ENCODE measurements at places on chromosomes 1 and 21.

DNA sequence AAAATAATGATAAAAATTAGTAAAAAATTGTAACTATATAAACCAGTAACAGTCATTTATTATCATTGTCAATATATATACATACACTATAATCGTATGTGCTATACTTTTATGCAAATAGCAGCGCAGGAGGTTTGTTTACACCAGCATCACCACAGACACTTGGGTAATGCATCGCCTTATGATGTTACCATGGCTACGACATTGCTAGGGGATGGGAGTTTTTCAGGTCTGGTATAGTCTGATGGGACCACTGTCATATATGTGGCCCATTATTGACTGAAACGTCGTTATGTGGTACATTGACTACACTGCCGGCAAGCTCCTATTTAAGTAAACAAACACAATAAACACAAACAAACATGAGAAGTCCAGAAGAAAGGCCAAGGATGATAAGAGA, 45.6 kb downstream of the KCNK1 start:
- no peak for DNase-seq

GRCh38 chr1:31701091-31701736, 2.6 kb downstream of the COL16A1 start:
- DNase-seq, result peak; percentile 99

DNA sequence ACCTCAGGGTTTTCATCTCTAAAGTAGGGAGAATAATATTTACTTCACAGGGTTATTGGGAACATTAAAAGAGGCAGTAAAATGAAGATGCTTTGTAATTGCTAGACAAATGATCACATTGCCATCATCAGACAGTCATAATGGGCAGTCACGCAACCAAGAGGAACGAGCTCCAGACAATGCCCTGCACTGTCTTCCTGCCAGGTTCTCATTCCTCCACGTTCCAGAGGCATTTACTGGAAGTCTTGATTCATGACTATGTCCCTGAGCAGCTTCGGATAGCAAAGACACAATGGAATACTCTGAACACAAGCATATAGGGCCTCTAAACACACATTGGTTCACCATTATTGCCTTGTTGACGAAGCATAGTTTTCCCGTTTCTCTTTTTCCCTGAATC, 389.7 kb downstream of the NTNG1 start:
- DNase-seq, result no peak

DNA sequence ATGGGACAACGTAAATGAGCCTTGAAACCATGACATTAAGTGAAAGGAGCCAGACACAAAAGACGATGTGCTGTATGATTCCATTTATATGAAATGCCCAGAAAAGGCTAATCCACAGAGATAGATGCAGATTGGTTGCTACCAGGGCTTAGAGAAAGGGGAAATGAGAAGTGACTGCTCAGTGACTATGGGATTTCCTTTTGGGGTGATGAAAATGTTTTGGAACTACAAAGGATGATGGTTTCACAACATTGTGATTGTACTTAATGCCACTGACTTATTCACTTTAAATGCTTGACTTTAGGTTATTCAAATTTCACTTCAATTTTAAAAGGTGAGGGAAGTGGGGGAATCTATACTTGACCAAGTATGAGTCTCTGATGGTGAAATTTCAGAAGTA, 414.3 kb downstream of the SETD4 start:
- no peak for DNase-seq

GRCh38 chr1:7229696-7230631, 444.7 kb downstream of the CAMTA1 start:
- peak; percentile 18 for DNase-seq

DNA sequence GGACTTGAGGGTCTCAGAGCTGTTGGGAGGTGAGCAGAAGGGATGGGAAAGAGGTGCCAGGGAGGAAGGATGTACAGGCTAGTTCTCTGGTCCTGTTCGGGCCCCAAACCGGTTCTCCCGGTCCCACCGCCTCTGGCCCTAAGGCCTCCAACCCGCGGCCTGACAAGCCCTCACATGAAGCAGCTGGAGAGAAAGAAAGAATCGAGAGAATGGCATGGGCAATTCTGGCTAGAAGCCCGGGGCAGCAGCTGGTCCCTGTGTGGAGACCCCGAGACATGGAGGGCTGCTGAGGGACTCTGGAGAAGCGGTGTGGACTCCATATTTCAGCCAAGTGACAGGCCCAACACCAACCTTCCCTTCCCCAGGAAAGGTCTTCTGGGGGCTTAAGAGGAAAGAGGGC, 730 bp downstream of the CDC42SE1 start:
- no peak for DNase-seq

- DNase-seq, result no peak
These were observed 2.9 kb downstream of the TRIM63 start for GRCh38 chr1:26064553-26064952.

GRCh38 chr1:74502858-74503257, 9.6 kb downstream of the LRRC53 start:
- no peak for DNase-seq

GRCh38 chr1:117967881-117968280, 38.3 kb downstream of the WDR3 start:
- DNase-seq, result peak; percentile 73

DNA sequence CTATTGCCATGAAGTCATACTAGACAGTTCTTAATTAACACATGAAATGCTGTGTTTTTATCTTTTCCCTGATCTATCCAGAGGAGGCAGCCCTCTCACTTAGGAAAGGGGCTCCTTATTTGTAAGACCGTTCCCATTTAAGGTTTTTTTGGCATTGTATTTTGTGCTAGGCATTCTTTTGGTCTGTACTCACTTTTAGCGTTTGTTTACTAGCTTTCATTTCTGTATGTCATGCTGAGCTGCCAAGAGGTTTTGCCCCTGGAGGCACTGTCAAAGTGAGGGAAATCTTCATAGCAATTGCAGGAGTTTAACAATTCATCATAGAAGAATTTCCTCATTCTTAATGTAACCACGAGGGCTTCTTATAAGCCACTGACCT, 59.5 kb downstream of the MTR start:
- DNase-seq, result peak; percentile 16

- peak; percentile 75 for DNase-seq
These were observed 8.0 kb upstream of the PKP1 start for GRCh38 chr1:201275253-201275666.

GRCh38 chr1:207851696-207852095, 59.2 kb downstream of the CD34 start:
- no peak for DNase-seq

- DNase-seq, result no peak
These were observed 54.2 kb downstream of the BTBD8 start for GRCh38 chr1:92134331-92134730.

GRCh38 chr1:215405211-215405610, 161.9 kb upstream of the KCTD3 start:
- no peak for DNase-seq

DNA sequence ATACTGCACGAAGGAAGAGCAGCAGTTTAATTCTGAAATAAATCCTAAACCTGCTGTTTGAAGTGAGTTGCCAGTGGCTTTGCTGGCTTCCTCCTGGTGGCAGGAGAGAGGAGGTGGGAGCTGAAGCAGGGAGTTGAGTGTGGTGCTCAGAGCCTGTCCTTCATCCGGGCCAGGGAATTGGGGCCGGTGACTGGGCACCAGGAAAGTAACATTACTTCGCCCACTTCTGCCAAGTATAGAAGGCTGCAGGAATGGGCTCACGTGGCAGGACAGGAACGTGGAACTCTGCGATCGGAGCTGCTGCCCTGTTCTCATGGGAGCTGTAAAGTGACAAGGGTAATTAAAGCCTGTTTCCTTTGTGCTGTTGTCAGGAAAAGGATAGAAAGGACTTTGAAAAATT, 8.7 kb downstream of the TOR3A start:
- no peak for DNase-seq

- DNase-seq, result no peak
These were observed 89.3 kb downstream of the VAV3 start for GRCh38 chr1:107875689-107876088.

DNA sequence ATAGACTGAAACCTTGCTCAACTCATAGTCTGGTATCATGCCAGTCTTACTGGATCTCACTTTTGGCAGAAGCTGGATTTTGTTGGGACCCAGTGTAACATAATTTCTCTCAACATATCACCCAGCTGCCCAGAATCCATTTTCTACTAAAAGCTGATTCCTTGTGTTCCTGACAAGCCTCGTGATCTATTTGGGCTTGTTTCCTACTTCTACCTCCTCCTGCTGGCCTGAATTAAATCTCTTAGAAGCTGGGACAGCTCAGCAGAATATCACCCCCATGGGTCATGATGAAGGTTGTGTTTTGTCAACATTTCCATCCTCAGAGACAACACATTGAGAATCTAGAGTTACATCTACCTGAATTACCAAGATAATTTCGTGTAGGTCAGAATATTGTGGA, 7.7 kb downstream of the GOLT1A start:
- no peak for DNase-seq

DNA sequence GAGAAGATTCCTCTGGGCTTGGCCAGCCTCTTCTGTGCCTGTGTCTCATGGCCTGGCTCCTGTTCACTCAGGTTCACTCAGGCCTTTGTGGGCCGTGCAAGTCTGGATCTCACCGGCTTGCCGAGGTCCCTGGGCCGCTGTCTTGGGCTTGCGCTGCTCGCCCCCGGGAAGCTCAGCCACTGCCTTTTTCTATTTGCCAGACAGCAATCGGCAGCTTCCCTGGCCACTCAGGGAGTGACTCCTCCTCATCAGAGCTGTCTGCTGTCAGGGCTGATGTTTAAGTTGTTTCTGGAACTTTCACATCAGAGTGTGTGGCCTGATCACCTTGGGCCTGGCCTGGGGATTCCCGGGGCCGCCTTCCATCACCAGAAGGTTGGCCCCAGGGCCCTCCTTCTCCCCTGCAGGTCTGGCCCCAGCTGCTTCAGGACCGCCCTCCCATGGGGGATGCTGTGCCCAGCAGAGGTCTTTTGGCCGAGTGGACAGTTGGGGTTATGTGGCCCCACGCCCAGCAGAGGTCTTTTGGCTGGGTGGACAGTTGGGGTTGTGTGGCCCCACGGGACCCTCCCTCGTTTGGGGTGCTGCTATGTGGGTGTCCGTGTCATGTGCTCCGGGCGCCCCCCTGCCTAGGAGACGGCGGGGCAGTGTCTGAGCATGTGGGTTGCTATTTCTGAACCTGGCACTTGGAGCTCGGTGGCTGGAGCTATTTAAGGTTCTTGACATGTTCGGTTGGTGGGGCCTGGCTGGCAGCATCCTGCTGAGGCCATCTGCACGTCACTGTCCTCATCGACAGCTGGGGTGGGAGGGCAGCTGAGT, 12.5 kb downstream of the SLX9 start:
- no peak for DNase-seq

GRCh38 chr1:237759377-237759776, 131.3 kb downstream of the ZP4 start:
- DNase-seq, result no peak

GRCh38 chr1:198167436-198167934, 10.7 kb downstream of the NEK7 start:
- DNase-seq, result no peak

DNA sequence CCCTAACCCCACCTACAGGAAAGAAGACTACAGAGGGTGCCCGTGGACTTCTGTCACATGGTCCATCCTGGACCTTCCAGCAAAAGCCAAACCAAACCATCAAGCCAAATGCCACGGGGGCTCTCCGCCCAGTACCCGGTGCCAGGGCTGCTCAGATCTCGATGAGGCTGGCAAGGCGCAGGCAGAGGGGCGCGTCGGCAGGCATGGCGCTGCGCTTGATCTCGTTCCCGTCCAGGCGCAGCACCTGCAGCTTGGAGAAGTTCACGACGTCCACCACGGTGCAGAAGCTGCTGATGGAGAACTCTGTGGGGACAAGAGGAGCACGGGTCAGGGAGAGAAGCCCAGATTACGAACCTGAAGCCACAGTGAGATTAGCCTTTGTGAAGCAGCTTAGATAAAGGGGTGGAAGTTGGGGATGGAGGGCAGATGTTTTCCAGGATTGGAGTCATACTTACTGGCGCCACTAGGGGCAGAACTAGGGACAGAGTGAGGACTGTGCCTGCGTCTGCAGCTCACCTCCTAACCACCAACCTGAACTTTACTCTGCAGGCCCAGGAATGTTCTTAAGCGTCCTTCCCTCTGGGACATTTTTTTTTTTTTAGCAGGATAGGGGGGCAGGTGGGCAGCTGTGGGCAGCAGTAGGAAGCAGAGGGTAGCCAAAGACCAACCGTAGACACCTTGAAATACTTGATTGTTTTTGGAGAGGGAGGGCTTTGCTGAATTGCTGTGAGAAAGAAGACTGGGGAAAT, 8.6 kb downstream of the FMOD start:
- no peak for DNase-seq

GRCh38 chr21:34974162-34974981, 74.7 kb downstream of the RUNX1 start:
- no peak for DNase-seq

DNA sequence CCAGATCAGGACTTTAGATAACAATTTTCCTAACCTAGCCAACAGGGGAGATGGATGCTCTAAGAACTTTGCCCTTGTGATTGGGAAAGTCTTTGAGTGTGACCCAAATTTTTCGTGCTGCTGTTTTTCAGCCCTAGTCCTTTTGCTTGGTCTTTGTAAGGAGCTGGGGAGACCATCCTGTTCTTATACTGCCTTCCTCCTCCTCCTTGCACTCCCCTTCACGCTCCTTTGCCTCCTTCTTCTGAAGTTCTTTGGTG, 5.7 kb downstream of the KCNQ4 start:
- no peak for DNase-seq

DNA sequence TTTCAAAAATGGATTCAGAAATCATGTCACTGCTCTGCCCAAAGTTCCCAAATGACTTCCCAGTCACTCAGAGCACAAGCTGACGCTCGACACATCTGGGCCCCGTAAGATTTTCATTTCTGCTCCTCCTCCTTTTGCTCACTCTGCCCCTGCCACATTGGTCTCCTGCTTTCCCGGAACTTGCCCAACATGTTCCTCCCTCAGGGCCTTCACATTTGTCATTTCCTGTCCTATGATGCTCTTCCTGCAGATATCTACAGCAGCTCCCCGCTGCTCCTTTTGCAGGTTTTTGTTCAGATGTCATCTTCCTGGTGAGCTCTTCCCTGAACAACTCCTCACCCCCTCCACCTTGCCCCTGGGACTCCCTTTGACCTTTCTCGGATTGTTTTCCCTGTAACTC, 58.5 kb upstream of the IVNS1ABP start:
- DNase-seq, result no peak

Data from fibroblast of the conjunctiva (primary cell).